Hepatocyte (in vitro differentiated cells): ENCODE measurements at places on chromosomes 6 and 20.

GRCh38 chr20:59123678-59124255 is 39.9 kb upstream of the ZNF831 start:
- no peak for DNase-seq

DNA sequence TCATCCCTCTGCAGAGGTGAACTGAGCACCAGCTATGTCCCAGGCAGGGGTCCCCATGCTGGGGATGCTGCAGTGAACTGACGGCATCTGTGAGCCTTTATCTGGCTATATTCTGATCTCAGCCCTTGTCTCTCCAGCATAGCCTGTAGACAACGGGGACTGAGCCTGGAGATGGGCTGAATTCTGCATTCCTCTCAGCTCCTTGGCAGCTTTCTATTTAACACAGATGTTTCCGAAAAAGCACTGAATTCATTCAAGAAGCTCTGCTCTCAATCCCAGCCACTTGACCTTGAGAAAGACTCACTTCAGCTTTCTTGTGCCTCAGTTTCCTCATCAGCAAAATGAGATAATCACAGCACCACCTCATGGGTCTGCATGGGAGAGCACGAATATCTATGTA is 204.4 kb upstream of the PMEPA1 start:
- no peak for DNase-seq

- DNase-seq, result no peak
Observed at GRCh38 chr6:159650314-159650713, 42.7 kb downstream of the SOD2 start.

- peak; percentile 64 for DNase-seq
Observed at GRCh38 chr20:51871943-51872342, 69.6 kb upstream of the SALL4 start.
